ENCODE measurements at places on chromosomes 7 and 10.
A peak's percentile ranks its signal among the peaks of the same experiment; 100 is the strongest.

DNA sequence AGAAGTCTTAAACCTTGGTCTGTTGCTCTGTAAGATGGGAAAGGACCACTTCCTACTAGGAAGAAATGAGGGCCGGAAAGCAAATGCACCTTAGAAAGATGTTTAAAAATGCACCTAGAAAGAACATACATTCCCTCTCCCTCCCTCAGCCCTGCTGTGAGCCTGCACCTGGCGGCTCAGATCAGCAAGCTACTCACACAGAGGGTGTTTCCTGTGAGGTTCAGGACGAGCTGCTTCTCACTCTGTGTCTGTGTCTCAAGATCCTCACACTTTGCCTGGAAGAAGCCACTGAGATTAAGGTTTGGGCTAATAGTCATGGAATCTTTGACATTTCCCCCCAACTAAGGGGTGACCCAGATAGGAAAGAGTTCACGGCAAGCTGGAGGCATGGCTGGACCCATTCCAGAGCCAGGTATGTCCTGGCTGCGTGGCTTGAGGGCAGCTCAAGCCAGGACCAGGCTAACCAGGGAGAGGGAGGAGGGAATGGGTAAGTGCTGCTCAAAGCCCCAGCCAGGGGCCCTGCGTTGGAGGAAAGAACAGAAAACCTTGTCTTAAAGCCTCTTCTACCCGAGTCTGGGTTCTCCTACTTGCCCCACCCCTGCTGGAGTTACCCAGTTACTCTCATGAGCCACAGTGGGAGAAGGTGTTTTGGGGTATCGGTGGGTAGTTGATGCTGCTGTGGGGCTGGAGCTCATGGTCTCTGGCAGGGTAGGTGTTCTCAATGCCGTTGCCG, 47.5 kb downstream of the PODXL start:
- DNase-seq = no peak

GRCh38 chr7:2040201-2040892, 192.4 kb downstream of the MAD1L1 start:
- DNase-seq = no peak

DNA sequence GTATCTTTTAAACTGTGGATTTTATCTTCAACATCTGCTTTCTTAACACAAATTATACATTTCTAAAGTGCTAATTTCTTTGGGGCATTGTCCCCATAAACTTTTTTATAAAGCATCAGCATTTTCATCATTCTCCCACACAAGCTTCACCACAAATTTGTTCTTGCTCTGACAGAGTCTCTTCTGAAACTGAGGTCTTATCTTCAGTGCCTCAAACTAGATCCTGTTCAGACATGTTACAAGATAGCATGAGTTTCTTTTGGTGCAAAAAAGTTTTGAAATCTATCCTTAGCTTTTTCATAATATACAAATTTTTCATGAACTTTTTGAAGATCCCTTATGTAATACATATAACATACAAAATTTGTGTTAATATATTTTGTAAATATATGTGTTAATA, 346.6 kb downstream of the IPMK start:
- DNase-seq = no peak

GRCh38 chr7:54189330-54189729, 352.8 kb upstream of the VSTM2A start:
- DNase-seq = no peak

DNA sequence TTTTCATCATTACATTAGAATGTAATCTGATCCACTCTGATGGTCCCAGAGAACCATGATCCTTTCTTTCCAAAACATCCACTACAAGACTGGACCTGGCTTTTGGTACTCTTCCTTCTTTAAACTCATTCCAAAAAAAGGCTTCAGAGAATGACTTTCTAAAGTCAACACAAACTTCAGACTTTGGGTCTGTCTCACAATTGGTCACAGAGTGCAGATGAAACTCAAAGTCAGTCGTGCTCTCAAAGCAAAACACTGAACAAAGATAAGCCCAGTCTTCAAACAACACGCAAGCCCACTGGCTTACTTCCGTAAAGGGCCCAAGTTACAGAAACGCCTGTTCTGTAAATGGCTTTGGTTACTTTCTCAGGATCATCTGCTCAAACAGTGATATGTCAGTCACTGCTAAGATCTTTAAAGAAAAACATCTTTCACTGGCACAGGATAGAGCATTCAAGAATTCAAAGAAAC, 250.9 kb upstream of the MKLN1 start:
- no peak for DNase-seq

DNA sequence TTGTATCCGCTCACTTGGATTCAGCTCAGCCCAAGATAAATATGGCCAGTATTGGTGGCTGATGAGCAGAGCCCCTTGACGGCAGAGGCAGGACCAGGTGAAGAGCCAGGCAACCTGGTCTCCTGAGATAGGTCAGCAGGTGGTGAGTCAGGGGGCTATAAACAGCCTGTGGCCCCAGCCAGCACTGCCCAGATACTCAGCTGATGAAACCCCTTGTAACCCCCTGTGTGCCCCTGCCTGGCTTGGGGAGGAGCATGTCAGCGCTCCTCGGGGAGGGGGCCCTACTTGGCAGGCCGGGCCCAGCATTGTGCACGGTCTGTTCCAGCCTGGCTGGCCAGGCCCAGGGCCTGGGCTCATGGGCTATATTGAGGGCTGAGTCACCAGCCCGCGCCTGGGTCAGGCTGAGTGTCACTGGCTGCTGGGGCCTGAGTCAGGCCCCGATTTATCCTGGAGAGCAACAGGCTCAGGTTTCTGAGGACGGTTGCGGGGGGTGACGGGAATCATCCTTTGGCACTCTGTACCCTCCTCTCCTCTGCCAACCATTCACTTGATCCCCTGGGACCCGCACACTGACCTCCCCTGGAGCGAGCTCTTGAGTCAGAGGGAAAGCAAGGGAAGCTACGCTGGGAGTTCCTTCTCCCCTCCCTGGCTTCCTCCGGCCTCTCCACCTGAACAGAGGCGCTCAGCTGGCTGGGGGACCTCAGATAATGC, 2.8 kb upstream of the FLNC start:
- no peak for DNase-seq

DNA sequence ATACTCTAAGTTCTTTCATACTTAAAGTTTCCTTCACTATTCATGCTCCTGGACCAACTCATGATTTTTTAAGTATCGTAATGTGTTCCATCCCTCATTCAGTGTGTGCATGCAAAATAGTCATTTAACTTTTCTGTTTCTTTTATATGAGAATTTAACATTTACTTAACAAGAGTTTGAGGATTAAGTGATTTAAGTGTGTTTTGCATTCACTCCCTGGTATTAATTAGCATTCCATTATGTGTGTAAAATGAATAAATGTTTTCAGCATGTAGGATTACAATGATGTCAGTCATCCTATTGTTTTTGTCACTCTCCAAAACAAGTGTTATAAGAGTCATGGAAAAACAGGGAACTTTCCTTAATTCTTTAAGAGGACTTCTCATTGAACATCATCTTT, 457.7 kb downstream of the IPMK start:
- no peak for DNase-seq

- no peak for DNase-seq
Measured at GRCh38 chr7:12031638-12032037, 179.5 kb upstream of the TMEM106B start.

- no peak for DNase-seq
Measured at GRCh38 chr10:34760606-34761005, 54.5 kb downstream of the PARD3 start.

DNA sequence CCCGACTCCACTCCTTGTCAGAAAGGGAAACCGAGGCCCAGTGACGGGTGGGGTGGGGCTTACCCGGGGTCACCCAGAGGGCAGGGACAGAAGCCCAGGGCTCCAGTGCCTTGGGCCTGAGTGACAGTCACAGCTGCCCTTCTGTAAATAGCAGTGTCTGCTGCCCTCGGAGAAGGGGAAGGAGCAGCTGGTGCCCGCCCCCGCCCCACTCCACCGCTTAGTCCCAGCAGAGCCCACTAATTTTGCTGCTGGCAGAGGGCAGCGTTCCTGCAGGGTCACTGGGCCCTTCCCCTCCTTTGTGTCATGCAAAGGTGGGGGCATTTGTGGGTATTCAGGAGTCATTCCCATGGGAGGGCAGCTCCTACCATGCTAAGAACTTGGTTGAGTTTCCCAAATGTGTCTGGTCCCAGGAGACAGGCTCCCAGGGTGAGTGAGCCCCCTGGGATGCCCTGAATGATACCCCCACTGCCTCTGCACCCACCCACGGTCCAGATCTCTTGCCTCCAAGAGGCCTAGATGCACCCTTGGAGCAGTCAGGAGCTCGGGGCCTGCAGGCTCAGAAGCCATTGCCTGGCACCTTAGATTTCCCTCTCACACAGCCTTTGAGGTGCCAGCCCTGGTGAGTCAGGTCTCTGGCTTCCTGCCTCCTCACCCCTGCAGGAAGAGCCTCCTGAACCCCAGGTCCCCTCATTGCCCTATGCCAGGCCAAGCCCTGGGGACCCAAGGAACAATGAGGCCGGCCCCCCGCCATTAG, 17.2 kb downstream of the SH2B2 start:
- no peak for DNase-seq

GRCh38 chr7:98613601-98614425, 3.3 kb upstream of the NPTX2 start:
- no peak for DNase-seq

DNA sequence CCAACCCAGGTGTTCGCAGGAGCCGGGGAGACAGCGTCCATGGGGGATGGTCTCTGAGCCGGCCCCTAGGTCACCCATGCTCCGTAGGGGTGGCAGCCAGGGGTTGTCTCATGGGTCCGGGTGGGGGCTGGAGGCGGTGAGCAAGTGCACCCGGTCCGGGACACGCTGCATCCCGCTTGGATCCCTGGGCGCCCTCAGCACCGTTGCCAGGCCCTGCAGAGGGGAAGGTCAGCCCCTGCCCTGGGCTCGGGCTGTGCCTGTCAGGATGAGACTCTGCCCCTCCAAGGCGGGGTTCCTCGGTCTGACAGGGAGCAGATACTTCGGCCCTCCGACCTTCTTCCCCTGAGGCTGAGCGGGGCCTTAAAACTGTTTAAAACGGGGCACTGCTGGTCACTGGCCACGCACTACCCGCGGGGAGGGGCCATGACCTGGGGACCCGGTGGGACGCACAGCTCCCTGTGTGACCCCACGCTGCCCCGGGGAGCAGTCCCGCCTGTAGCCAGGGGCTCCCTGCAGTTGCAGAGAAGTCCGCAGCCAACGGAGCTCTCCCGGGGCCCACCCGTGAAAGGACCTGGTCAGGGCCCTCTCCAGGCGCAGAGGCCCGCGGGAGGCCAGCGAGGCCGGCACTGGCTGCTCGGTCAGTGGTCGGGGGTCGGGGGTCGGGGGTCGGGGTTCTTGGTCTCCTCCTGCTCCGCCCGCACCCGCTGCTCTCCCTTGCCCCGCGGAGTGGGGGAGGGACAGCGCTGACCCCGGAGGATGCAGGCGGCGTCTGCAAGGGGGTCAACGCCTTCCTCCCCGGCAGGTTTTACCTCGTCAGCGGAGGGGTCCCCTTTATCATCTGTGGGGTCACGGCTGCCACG, 33.4 kb upstream of the KNDC1 start:
- no peak for DNase-seq

DNA sequence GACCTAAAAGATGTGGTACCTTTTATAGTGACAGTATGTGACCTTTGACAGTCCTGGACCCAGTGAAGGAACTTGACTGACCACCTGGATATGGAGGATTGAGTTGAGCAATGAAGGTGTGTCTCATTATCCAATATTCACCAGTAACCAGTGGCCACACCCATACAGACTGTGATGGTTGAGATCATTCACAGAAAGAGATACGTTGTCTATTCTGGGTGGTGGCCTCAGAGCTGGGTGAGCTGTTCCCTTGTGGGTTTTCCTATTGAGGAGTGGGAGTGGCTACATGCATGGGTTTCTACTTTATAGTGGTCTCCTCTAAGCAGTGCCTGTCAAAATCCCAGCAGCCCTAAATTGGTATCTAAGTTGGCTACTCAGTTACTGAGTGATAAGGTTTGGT, 507.4 kb downstream of the SORCS3 start:
- no peak for DNase-seq

DNA sequence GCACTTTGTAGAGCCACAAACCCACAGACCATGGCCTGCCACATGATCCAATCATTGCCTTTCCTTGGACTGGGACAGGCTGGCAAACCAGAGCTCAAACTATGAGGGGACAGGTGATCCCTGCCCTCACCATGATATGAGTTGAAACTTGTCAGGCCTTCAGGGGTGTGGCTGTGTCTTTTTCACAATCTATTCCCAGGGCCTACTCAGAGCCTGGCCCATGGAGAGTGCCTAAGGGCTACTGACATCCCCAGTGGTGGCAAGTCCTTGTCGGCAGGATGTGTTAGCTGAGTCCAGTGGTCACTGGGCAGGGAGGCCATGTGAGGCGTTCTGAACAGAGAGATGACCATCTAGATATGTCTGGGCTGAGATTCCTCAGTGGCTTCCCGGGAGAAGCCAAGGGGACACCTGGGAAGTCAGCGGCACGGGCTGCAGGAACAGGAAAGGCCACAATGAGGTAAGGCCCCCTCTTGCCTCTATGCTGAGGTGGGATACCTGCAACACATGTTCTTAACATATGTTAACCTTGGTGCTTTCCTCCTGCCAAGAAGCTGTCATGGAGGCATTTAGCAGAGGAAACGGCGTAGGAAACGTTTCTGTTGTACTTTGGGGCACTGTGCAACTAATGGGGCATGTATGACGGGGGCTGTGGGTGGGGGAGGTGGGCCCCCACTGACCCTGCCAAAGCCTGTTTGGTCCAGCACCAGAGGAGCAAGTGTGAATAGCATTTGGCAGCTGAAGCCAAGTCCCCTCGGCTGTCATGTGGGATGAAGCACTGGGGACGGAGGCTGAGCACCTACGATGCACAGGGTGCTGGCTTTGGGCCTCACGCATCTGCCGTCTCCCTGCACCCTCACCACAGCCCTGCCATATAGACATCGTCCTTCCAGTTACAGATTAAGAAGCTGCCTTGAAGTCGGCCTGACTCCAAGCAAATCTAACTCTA, 384.0 kb downstream of the RPS24 start:
- DNase-seq = no peak

DNA sequence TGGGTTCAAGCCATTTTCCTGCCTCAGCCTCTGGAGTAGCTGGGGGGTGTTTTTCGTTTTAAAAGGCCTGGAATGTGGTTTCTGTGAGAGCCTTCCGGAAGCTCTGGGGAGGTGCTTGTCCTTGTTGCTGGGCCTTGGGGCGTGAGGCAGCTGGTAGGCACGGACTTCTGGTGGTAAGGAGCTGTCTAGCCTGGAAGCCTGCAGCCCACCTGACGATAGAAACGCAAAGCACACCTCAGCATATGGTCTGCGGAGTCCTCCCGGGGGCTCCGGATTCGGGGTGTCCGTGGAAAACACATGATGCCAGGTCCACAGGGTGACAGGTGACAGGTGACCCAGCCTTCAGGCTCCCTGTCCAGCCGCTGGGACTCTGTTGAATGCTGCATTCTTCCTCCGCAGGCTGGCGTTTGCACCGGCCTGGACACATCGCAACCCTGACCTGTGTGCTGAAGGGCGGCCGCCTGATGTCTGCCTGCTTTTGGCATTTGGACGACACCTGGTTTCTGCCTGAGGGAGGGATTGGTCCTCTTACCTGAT, 37.3 kb downstream of the INPP5A start:
- DNase-seq = peak; percentile 65

Measured in stimulated activated effector memory CD8-positive, alpha-beta T cell treated with anti-CD3 and anti-CD28 coated beads, Interleukin-12 subunit alpha, Interleukin-12 subunit beta, amount 100 ng/mL, for 72 hours (primary cell).